ENCODE measurements at places on chromosomes 11 and 22.

DNA sequence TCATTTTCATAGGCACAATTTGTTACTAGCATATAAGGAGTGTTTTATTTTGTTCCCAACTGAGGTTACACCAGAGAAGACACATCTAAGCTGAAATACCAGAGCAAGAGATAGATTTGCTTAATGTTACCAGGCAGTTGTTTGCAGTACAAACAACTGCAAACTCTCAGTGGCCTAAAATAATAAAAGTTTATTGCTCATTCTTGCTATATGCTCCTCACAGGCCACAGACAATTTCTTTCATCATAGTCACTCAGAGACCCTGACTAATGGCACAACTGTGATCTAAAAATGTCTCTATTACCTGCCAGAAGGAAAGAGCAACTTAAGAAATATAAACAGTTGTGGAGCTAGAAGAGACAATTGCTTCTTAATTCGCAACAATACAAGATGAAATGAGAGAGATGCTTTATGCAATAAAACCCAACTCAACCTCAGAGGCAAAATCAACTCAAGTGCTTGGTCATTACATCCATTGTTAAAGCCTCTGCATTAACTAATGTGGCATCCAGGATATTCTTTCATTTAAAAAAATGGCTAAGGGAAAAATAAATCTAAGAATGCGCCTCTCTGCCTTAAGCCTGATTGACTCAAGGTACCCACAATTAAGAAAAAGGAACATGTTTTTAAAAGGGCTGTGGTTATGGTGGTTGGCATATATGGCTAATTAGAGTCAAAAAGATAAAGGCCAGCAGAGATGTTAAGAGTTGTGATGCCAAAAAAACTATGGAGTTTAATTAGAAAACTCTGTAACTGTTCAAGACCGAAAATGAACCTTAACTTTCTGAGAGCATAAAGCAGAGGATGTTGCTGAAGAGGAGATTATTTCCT lies 103.7 kb downstream of the CD44 start:
- no peak for DNase-seq

- no peak for DNase-seq
Measured at GRCh38 chr11:68743539-68743938, 7.8 kb downstream of the TESMIN start.

DNA sequence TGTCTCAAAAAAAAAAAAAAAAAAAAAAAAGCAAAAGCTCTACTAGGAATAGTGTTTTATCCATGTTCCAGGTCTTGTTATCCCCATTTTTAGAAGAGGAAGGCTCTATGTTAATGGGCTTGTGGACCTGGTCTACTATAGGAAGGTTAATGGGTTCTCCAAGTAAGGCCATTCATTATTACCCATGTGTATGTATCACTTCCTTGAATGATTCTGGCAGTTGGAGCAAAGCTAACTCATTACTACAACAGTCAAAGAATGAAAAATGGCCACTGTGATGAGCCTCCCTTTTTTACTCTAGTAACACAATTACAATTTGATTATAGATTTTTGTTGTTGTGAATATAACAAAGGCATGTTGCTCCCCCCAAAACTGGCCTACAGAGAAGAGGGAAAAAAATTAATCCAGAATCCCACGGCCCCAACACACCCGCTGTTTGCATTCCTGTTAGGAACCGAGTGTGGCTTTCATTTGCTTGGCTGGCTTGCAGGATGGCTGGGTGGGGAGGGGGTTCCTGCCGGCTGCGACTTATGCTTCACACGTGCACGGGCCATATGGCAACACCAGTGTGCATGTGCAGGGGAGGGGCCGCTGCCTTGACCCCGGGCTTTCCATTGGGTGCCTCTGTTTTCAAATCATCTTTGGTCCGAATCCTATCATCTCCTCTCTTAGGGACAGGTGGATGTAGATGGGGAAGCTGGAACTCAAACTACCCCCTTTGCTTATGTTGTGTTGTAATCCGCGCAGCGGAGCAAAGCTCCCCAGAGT lies 148.8 kb downstream of the HIPK3 start:
- DNase-seq = no peak

GRCh38 chr22:41699264-41700107 lies at the start of gene MEI1:
Gene MEI1 (plus strand): TSS chr22:41699503. CDS start chr22:41699539, 36 bp downstream.
- no peak for DNase-seq

DNA sequence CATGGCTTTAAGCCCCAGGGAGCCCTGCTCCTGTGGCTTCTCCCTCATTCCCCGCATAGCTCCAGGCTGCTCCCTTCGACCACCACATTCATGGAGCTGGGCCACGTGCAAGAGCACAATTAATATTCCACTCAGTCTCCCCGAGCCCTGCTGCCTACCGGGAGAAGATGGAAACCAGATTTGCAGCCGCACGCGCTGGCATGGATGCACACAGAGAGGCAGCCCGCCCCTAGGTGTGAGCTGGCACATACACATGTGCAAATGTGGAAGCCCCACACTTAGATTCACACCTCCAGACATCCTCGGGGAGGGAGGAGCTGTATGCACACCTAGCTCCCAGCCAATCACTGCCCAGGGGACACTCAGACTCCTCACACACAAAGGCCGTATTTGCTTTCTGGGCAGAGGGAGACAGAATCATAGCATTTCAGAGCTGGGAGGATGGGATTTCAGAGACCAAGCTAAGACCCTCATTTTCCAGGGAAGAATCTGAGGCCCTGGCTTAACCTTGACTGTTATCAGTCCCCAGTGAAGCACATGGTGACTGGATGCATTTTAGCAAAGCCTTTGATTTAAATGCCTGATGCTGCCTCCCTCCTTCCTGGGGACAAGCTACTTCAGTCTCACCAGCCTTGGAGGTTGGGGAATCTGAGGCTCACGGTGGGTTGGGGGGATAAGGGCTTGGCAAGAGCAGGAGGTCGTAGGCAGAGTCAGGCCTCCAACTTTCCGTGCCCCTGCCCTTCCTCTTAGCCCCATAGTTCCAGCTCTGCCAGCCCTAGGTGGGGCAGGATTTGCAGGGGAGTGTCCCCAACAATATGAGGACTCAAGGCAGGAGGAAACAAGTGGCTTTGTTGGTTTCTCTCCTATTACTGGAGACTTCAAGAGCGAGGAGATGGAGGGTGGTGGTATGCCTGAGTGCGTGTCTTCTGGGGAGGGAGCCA lies 5.3 kb upstream of the CREB3L1 start:
- no peak for DNase-seq

- no peak for DNase-seq
Measured at GRCh38 chr11:10325277-10326011, 20.6 kb downstream of the ADM start.

DNA sequence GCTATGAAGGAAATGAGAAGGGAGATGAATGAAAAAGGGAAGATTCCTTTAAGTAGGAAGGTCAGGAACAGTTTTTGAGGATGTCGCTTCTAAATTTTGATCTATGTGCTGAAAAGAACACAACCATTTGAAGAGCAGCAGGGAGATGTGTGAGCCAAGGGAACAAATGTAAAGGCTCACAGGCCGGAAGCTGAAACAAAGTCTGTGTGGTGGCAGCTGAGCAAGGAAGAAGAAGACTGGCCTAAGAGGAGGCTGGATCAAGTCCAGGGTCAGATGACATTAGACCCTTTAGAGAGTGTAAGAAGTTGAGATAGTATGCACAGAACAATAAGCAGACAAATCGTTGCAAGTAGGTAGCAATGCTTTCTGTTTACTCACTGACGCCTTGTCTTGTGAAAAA lies 1631.4 kb upstream of the TENM4 start:
- no peak for DNase-seq

- DNase-seq = no peak
Measured at GRCh38 chr11:67056267-67057204, at the start of gene RHOD. Gene RHOD (plus strand): TSS chr11:67056847. CDS start chr11:67056903, 56 bp downstream.

DNA sequence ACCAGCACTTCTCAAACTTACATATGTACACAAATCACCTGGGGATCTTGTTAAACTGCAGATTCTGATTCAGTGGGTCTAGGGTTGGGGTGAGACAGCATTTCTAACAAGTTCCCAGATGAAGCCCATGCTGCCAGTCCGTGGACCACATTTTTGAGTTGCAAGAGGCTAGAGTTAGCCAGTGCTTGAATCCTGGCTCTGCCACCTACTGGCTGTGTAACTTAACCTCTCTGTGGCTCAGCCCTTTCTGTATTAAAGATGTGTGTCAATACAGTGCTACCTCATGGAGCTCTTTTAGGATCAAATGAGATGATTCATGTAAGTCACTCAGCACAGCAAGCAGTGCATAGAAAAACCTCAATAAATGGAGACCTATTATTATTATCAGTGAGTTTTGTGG lies 90.2 kb upstream of the ISX start:
- DNase-seq = no peak

DNA sequence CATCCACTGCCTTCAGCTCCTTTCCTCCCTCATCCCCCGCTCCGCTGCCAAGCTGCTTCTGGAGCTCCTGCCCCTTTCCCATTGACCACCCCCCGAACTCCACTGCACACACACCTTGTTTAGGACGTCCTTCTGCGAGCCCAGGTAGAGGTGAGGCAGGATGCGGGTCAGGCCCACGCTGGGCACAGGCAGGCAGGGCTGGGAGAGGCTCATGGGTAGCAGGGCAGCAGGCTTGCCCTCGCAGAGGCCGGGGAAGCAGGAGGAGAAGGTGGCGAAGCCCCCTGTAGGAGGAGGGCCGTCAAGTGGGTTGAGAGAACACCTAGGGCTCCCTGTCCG lies 13.3 kb downstream of the DUSP8 start:
- DNase-seq = no peak

- DNase-seq = no peak
Measured at GRCh38 chr22:37627545-37627944, 11.9 kb upstream of the SH3BP1 start.

DNA sequence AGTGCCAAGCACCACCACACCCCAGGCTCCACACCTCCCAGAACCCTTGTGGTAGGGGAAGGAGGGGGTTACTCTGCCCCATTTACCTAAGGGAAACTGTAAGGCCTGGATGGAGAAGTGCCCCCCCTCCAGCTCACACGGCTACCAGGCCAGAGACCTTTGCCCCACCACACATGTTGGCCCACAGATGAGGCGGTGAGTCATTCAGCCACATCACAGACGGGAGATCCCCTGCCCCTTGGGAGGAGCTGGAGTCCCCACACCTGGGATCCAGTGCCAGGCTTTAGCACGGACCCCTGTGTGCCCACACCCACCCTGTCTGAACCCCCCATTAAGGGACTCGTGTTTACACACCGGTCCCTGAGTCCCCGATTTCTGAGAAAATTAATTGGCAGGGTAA lies 24.9 kb downstream of the CDKN1C start:
- DNase-seq = no peak

- no peak for DNase-seq
Measured at GRCh38 chr22:19177164-19178064, 1.1 kb downstream of the SLC25A1 start.
